ENCODE measurements at places on chromosomes 2 and 18.

GRCh38 chr2:47056868-47057686 is 98.0 kb downstream of the STPG4 start:
- no peak for DNase-seq

- no peak for DNase-seq
Observed at GRCh38 chr2:153068052-153068451, 349.6 kb downstream of the ARL6IP6 start.

- no peak for DNase-seq
Observed at GRCh38 chr18:58191626-58192025, 147.6 kb downstream of the NEDD4L start.

DNA sequence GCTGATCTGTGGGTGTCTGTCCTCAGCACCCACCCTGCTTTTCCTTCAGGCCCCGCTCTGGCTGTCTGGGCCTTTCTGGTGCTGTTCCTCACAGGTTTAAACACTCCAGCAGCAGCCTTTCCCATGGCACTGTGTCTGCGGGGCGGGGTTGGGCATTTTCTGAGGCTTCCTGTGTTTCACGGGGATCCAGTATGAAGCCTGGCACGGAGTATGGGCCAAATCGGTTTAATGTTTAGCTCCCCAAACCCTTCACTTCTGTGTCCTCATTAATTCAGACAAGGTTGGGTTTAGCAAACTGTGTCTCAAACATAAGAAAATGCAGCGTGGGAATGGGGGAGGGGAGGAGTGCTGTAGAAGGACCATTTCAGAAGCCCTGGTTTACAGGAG is 44.9 kb downstream of the HPCAL1 start:
- no peak for DNase-seq

DNA sequence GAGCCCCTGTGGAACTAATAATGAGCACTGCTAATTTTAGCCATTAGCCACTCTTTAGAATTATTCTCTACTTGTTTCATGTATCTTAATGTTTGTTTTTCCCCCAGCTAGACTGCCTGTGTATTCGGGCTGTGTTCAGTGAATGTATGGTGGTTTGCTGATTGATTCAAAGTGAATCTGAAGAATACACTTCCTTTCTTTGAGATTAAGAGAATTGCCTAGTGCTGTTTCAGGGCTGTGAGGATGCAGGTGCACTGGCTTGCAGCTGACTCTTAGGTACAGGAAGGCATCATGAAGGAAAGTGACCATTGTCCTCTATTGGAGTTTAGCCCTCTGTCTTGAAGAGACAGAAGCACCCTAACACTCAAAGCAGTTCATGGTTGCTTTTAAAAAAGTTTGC is 138.7 kb downstream of the CERS6 start:
- DNase-seq, result no peak

- DNase-seq, result no peak
Observed at GRCh38 chr2:3942841-3943240, 239.5 kb downstream of the DCDC2C start.

DNA sequence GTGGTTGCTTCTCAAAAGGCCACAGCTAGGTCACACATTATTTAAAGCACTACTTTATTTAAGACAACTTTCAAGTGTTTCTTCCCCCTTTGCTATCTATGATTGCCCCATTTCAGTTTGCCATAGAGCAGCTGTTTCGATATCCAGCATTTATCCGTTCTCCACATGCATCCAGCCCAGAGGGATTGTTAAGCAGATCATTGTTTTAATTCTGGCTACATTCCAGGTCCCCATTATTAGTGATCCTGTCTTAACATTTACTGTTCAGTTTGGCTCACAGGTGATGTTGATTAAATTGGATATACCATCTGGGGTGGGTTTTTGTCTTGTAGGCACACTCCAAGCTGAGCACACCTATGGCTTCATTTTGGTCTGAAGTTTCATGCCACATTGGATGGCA is 638.7 kb downstream of the ZEB2 start:
- no peak for DNase-seq

DNA sequence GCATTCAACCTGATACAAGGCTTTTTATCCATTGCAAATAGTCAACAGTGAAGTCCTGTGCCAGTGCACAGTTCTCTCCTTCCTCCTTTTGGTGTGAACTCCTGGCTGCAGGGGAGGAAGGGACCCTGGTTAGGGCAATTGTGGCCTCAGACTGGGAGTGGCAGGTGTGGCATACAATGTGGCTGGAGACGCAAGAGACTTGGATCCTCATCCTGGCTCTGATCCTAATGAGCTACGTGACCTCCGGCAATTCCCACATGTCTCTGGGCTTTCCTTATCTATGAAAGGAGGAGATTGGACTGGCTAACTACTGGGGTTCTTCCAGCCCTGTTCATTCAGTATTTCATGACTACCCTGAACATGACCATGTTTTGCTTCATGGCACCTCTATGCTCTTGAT is 10.5 kb upstream of the IL1A start:
- no peak for DNase-seq

DNA sequence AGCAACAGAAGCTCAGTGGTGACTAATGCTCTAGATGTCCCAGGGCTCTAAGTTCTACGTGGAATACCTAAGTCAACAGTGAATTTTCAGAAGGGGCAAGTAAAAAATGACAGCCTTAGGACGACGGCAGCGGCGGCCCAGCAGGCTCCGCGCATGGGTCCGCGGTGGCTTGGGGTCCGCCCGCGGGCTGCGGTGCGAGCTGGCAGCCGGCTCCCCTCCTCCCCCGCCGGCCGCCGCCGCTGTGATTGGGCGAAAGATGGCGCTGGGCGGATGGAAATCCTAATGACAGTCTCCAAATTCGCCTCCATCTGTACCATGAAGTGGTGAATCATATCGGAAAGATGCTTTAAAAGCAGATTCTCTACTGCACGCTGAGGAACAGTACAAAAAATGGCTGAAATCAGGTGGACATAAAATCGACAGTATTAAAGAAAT is 74.7 kb downstream of the HNRNPLL start:
- no peak for DNase-seq

- no peak for DNase-seq
Observed at GRCh38 chr2:77028032-77028600, 494.1 kb downstream of the LRRTM4 start.

DNA sequence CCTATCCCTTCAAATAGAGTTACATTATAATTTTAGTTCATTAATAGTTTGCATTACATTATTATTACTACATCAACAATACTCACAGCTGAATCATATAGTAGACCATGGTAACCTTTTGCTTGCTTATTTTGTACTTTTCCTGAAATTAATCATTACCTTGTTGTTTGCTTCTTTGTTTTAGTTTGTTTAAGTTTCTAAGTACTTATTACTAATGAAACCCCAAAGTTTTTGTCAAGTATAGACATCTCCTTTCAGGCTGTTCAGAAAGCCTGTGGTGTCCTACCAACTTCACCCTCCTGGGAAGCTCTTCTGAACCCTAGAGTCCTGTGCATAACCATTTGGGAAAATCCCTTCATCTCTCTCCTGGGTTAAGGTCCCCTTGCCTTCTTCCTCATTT is 43.5 kb upstream of the LAPTM4A start:
- DNase-seq, result no peak

GRCh38 chr2:16625759-16626158 is 39.9 kb downstream of the CYRIA start:
- no peak for DNase-seq

GRCh38 chr2:147100406-147101035 is 744.3 kb upstream of the ACVR2A start:
- DNase-seq, result no peak

DNA sequence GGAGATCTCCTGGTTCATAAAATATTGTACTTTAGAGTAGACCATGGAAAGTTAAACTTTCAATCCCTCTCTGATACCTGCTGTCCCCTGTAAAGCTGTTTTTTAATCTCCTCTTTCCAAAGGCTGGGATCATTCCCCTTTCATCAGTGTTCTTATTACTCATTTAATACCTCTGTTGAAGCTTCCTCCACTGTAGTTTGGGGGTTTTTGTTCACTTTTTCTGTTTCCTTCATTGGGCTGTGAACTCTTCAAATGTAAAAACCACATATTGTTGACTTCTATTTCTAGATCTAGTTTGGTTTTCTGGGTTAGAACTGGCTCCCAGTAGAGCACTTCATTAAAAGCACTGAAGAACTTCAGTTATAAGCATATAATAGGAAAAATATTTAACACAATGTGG is 598.1 kb downstream of the RNF144A start:
- DNase-seq, result no peak

DNA sequence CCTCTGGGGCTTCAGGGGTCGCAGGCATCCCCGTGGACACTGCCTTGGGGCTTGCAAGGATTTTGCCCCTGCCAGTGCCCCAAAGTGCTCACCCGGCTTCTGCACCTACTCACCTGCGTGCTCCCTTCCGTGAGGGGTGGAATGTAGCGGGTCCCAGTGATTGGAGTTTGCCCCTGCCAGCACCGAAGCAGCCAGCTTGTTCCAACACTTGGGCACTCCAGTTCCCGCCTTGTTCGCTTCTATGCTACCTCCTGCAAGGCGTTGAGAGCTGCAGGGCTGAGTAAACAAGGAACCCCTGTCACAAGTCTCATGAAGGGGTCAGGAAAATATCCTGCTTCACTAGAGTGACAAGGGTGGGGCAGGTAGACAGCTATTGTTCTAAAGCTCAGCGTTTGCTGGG is 631.5 kb downstream of the EPHA4 start:
- DNase-seq, result no peak

DNA sequence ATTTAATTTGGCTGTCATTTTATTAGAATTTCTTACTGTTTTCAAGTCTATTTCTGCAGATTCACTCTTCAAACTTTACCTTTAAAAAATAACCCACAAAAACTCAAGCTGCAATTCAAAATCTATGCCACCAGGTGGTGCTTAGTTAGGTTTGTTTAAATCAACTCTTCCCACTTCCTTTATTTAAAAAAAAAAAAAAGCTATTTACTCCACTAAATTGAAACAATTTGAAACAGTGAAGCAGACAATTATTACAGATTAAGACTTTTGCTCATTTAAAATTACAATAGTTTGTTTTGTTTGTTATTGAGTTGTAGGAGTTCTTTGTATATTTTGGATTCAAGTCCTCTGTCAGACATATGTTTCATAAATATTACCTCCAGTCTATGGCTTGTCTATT is 300.0 kb downstream of the PDE11A start:
- DNase-seq, result no peak

DNA sequence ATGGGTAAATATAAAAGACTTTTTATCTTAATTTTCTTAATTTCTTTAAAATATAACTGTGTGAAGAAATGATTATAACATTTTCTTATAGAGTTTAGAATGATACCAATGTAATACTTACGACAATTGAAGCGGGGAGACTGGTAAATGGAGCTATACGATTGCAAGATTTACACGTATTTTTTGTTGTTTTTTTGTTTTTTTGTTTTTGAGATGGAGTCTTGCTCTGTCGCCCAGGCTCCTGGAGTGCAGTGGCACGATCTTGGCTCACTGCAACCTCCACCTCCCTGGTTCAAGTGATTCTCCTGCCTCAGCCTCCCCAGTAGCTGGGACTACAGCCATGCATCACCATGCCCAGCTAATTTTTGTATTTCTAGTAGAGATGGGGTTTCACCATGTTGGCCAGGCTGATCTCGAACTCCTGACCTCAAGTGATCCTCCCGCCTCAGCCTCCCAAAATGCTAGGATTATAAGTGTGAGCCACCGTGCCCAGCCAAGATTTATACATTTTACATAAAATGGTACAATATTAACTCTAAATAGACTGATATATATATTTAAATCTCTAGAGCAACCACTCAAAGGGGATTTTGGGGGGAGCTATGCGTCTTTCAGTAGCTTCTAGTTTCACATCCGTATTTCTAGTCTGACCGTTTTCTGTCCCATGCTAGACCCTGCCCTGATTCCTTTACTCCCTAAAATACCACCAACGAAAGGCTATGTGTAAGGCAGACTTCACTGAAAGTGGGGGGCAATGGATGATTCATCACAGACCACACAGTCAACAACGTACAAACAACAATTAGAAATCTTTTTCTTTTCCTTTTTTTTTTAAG is 28.2 kb upstream of the ATG16L1 start:
- DNase-seq, result no peak

- no peak for DNase-seq
Observed at GRCh38 chr18:61551586-61551985, 218.4 kb downstream of the CDH20 start.

GRCh38 chr2:53960476-53960875 is 10.3 kb downstream of the PSME4 start:
- no peak for DNase-seq

DNA sequence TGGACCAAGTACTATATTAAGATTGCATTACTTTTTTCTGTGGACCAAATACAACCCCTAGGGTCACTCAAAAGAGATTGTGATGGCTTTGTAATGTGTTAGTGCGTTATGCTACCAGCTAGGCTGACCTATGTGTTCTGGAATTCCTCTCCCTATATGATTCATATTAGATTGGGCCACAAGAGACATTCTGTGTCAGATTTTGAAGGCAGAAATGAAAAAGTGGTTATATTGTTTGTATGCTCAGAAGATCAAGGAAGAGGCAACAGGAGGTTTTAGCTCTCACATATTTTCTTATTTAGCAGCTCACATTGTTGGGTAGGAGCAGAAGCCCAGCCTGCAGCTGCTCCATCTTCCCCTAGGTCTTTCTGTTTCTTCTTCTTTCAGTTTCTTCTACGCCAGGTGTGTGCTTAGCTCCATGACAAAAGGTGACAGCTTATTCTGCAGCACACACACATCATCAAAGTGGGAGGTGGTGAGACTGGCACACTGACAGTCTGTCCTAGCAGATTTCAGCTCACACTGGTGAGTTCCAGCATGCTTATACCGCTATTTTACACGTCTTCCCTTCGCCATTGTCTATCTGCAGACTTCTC is 156.8 kb upstream of the UBE2E3 start:
- no peak for DNase-seq

- DNase-seq, result no peak
Observed at GRCh38 chr2:177748360-177748759, 324.2 kb downstream of the PDE11A start.

DNA sequence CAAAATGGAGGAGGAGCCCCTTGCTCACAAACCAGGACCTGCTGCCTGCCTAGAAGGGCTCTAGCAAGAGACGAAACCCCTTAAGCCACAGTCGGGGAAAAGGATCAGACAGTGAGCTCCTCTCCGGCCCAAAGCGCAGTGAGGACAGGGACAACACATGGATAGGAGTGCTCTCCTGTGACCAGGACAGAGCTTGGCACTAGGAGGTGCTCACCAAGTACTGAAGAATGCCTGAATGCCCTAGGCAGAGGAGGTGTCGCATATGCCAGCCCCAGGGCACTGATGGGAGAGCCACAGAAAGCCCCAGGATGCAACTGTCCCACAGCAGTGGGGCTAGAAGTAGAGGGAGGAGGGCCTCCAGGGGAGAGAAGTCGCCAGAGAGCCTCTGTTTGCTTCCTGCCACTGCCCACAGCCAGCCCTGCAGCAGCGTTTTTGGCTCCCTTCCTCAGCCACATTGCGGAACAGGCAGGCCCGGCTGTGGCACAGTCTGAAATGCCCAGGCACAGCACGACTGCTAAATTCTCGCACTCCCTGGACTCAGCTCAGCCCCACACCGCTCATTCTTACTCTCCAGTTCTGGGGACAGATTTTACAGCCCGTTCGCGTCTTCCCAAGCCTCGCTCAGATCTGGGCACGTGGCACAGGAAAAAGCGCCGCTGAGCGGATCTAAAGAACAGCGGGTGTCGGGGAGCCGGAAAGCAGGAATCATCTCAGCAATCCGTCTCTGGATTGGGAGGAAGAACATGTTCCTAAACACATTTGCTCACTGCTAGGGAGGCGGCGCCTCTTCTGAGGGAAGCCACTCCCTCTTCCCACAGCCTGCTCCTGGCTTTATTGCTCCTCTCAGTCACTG is 98.7 kb upstream of the POU3F3 start:
- DNase-seq, result no peak

- DNase-seq, result no peak
Observed at GRCh38 chr2:193966590-193966989, 1690.4 kb upstream of the SLC39A10 start.
